Sciatic nerve (tissue), 2 donors: ENCODE measurements at places on chromosomes 2 and 18.
A peak's percentile ranks its signal among the peaks of the same experiment; 100 is the strongest.

- no peak for DNase-seq
These were observed 14.3 kb downstream of the GPR17 start for GRCh38 chr2:127660291-127660578.

DNA sequence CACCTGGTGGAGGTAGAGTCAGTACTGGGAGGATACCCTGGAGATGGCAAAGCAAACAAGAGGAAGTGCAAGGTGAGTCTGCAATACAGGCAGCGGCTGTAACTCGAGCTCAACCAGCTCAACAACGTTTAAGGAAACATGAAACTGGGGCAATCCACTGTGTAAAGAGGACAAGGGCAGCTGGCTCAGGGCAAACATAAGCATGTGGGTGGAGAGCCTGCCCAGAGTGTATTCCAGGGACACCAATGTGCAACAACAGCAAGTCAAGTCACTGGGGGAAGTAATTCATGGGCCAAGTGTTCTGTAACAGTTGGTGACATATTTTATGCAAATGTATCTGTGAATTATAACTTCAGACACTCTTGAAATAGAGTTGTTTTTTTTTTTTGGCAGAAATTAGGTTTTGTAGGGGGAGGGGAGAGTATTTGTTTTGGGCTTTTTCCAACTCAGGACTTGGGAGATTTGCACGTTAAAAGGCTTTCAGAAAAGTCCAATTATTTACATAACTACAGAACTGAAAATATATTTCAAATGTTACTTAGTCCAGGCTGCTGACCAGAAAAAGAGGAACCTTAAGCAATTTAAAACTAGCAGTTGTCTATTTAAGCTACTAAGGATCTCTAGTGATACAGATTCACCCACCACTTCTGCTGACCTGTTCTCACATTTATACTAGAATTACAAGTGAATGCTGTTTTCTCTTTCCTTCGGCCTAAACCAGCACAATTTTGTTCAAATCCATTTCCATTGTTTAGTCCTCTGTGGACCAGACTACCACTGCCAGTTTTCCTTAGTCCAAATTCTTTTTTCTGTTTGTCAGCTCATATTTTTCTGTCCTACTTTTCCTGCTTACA, 18.6 kb downstream of the NRXN1 start:
- DNase-seq, result no peak

DNA sequence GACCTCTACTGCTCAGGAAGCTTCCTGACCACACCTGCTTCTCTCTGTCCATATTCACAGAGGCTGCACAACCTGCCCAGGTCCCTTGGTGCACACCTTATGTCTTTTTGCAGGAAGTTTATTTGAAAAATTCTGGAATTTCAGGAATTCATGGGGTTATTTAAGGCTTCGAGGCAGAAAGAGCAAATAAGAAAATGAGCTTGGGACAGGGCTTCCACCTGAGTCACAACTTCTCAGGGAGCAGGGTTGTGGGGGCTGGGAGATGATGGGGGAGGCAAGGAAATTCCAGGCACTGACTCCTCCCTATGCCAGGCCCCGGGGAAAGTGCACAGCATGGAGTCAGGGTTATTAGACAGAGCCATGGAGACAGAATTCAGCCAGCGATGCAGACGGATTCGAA, 57.7 kb downstream of the INHBB start:
- no peak for DNase-seq

DNA sequence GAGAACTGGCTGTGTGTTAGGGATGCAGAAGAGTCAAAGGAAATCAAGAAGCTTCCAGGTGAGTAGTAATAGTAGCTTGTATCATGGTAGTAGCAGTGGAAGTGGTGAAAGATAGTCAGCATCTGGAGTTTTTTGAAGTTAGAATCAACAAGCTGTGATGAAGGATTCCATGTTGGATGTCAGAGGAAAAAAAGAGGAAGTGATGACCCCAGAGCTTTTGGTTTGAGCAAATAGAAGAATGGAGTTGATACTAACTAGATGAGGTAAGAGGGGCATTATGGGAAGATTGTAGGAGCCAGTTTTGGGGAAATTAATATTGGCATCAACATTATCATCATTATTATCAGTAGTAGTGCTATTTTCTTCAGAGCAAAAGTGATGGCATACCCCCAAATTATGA, 542.2 kb downstream of the XIRP2 start:
- no peak for DNase-seq

DNA sequence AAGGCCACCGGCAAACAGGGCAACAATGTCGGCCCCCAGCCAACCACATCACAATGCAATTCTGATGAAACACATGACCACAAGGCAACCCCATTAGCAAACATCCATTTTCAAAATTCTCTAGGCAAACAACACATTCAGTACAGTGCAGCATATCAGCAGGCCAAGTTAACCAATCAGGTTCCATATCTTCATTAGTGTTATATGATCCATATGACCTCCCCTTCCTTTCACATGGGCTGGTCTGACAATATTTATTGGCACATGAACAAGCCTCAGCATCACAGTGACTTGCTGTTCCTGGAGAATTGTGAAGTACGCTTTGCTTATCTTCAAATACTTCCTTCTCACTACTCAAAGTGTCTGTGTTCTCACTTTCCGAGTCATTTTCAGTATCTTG, 19.8 kb downstream of the RNF103 start:
- DNase-seq, result no peak

DNA sequence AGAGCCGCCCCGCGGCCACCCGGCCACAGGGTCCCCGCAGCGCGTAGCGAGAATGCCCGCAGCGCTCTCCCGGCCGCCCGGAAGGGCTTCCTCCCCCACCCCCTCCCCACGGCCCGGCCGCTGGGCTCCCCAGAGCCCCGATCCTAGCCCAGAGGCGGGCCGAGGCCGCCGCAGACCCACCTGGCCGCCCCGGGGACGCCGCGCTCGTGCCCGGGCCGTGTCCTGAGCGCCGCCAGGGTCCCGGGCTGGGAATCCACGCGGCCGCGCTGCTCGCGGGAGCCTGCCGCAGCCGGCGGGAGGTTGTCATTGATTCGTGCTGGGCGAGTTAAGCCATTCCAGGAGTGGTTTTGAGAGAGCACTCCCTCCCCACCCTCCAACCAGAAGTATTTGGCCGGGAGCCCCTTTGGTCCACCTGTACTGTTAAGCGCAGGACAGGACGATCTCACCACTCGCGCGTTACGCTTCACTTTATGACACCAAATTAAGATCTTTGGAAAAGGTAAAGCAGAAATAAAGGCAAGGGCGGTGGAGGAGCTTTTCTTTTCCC, 206.4 kb upstream of the SMAD2 start:
- DNase-seq, result no peak

- DNase-seq, result no peak
These were observed 398 bp downstream of the INPP5D start for GRCh38 chr2:233060501-233060979.

DNA sequence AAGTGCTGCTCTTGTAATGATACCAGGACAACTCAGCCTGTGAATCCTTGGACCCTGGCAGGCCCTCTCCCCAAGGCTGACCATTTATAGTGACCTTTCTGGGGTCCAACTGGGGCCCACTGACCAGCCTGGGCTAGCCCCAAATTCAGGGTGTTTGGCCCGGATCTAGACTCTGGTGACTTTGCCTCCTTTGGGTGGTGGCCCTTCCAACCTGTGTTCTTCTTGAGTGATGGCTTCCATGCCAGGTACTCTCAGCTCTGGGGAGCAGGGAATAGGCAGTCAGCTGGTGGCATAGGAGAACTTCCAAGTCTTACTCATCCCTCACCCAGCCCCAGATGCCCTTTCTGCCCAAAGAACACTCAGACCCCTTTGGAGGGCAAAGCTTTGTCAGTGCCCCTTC, 10.3 kb downstream of the MYO7B start:
- no peak for DNase-seq

- DNase-seq, result no peak
These were observed 58.5 kb downstream of the ROCK1 start for GRCh38 chr18:21053127-21053526.

GRCh38 chr2:200620606-200621390, 35.0 kb downstream of the AOX1 start:
- no peak for DNase-seq

DNA sequence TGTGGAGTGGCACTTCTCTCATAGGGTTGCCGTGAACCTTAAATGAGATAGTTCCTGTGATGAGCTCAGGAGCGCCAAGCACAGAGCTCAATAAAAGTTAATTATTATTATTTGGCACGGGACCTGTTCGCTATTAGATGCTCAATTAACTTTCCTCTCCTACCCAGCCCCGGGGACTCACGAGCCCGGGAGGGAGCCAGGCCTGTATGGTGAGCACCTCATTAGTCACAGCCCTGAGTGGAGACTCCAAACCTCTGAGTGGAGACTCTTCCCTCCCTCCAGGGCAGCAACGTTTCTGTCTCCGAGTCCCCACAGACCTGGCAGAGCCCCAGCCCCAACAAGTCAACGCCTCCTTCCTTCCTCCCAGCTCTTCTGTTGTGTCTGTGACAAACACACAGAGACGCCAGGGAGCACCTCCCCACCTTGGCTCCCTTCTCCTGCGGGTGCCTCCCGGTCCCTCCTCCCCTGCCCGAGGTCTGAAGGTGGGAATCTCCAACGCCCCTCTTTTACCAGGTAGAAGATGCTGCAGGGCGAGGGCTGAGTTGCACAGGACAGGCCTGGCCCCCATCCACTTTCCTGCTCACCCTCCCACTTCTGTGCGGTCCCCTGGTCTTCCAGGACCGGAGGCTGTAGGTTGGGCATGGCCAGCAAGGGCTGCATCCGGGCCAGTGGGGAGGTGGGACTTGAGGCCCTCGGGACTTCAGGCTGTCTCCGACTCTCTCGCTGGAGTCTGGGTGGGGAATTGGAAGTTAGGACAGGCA, 52.7 kb upstream of the ODC1 start:
- DNase-seq, result peak; percentile 46
